Stimulated activated CD4-positive, alpha-beta T cell treated with anti-CD3 and anti-CD28 coated beads, TNF-alpha, amount 100 ng/mL, for 4 hours (primary cell): ENCODE measurements at places on chromosomes 16 and 17.

DNA sequence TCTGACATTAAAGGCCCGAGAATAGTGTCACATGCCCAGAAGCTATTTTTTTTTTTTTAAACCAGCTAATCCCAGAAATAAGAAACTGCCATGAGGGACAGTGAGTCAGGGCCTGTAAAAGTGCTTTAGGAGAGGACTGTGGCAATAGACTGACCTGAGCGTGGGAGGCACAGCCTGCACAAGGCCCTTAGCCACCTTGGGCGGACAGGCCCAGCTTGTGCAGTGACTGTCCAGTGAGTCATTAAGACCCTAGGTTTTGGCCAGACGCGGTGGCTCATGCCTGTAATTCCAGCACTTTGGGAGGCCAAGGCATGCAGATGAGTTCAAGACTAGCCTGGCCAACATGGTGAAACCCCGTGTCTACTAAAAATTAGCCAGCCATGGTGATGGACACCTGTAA, 343.0 kb upstream of the ZFHX3 start:
- DNase-seq, result no peak

DNA sequence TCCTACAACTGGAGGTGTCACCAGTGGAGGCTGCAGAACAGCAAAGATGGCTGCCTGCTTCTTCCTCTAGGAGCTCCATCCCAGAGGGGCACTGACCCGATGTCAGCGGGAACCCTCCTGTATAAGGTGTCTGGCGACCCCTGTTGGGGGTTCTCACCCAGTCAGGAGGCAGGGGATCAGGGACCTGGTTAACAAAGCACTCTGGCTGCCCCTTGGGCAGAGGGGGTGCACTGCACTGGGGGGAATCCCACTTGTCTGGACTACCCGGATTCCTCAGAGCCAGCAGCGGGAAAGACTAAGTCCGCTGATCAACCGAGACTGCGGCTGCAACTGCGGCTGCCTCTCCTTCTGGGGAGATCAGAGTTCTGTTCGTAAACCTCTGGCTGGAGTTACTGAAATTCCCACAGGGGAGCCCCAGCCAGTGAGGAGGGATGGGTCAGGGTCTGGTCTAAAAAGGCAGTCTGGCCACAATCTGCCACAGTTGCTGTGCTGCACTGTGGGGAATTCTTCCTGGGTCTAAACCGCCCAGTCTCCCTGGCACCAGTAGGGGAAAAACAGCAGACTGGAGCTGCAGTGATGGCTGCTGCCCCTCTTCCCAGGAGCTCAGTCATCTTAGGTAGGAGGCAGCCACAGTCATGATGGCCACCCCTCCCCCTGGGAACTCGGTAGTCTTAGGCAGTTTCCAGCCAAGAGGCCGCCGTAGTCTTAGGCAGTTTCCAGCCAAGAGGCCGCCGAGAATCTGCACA, 213.4 kb downstream of the CYB561 start:
- DNase-seq, result no peak

DNA sequence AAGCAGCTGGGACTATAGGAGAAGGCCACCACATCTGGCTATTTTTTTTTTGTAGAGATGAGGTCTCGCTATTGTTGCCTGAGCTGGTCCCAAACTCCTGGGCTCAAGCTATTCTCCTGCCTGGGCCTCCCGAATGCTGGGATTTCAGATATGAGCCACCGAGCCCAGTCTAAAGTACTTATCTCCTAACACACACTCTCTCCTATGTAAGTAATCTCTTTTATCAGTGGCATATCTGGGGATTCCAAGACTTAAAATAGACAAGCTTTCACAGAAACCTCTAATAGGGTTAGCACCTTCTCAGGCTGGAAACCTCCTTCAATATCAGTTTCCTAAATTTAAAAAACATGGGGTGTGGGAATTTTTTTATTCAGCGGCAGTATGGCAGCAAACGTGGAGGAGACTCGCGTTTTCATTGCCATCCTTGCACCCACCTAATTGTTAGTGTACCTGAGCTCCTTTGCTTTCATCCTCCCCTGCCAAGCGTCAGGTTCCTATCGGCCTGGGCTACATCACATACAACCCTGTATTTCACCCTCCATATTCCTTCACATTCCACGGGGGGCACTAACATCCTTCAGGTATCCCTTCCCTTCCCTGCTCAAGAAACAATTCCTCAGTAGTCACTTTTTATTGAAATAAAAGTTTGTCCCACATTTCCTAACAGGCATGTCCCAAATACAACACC, 1.1 kb downstream of the EZH1 start:
- no peak for DNase-seq

DNA sequence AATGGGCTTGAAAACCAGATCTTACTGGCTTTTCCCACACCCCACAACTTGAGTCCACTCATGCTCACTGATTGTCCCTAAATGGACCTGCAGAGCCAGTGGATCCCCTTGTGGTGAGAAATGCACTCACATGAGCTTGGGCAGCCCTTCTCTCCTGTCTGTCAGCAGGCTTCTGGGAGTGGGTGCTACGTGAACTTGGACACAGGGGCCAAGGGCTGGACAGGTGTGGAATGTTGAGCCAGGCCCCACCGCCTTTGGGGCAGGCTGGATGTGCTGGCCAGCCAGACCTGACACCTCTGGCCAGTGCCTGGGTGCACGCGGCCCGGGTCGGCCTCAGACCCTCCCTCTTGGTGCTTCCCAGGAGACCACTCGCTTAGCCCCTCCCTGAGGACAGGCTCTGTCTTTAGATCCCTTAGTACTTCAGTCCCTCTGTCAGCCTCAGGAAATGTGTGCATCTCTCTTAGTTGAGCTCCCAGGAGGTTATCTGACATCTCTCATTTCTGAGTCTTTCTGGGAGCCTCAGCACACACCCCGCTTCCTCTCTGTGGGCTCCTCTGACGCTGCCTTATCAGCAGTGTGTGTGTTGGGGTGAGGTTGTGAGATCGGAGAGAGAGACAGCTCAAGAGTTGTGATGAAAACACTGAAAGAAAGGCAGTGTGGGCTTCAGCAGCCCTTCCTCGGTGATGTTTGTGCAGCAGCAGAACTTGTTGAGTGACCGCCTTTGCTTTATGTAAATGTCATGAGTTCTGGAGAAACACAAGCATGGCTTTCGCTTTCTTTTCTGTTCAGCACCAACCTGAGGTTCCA, 117.0 kb downstream of the RAB11FIP4 start:
- no peak for DNase-seq

GRCh38 chr16:89361751-89362539, 128.4 kb downstream of the ANKRD11 start:
- no peak for DNase-seq

- DNase-seq, result no peak
Observed at GRCh38 chr17:18006495-18007239, 32.3 kb downstream of the ATPAF2 start.

DNA sequence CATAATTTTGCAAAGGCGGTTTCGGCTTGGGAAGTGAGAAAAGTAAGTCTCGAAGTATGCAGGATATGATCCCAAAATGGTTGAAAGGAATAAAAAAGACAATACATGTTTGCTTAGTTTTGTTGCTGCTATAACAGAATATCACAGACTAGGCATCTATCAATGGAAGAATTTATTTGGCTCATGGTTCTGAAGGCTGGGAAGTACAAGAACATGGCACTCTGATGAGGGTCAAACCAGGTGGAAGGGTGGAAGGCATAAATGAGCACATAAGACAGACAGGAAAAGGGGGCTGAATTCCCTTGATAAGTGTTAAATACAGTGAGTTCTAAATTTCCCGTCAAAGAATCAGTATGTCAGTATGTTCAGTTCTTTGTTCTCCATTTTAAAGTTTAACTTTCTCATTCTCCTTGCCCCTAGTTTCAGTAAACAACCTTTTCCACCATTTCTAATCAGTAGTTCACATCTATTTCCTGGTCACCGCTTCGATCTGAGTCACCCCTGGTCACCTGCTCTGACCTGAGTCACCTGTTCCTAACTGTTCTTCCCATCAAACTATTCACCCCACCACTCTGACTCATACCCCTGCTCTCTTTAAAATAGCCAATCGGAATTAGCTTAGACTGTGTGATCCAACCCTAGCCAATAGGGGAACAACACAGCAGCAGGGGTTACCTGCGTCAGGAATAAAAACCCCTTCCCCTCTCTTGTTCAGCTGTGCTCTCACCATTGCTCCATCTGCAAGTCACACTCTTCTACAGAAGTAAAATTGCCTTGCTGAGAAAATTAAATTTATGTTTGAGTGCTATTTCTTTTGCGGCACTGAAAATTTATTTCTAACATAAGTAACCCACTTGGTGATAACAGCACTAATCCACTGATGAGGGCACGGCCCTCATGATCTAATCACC, 240.8 kb downstream of the STX8 start:
- DNase-seq, result no peak

DNA sequence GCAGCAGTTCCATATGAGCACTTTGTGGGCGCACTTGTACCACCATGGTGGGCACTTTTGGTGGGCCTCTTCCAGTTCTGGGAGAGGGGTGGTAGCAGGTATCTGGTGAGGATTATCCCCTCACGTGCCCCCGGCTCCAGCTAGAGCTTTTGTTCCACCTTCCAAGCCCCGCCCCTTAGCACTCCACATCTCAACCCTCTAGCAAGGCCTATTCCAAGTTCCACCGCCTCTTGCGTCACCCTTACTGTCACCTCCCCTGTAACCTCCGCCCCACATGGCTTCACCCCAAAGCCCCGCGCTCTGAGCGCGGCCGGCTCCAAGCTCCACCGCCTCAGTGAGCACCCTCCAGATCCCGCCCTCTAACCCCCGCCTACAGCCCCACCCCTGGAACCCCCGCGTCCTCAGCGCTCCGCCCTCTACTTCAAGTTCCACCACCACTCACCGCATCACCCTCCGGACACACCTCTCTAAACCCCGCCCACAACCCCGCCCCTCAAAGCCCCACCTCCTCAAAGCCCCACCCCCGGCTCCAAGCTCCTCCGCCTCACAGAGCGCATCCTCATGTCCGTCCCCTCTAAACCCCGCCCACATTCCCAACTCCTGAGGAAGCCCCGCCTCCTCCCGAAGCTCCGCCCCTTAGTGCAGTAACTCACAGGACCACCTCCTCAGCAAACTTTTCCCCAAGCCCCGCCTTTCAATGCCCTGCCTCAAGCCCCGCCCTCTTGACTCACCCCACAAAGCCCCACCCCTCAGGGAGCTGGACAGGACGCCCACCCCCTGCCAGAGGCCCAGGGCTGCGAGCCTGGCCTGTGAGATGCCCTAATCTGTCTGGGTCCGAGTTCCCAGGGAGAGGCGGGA, 11.1 kb downstream of the SCN4A start:
- DNase-seq, result no peak

GRCh38 chr17:40791111-40791510, 8.6 kb downstream of the KRT28 start:
- no peak for DNase-seq

- no peak for DNase-seq
Observed at GRCh38 chr16:75761108-75761507, 34.8 kb upstream of the CPHXL start.

DNA sequence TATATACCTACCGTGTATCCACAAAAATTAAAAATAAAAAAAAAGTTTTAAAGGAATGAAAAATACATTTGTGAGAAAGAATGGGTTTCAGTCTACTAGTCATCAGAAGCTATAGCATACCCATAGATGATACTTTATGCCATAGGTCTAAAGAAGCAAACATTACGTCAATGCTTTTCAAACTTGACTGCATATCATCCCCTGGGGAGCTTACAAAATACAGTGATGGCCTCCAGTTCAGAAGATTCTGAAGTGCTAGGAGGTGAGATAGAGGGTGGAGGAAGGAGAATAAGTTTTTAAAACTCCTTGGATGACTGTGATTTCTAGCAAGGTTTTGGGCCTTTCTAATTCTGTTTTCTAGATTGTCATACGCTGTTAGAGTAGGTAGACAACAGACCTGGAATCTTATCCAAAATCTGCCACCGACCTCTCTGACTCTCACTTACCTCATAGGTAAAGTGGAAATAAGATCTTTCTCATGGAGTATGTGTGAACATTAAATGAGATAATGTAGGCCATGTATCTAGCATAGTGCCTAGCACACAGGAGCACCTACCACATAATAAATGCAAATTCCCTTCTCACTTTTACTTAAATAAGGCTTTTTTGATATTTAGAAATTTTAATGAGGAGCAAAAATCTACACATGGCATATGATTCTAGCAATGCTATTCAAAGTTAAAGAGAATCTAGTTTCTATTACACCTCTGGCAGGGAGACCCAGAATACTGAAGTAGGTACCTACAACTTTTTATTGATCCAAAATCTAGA, 12.4 kb downstream of the MMD start:
- no peak for DNase-seq

- DNase-seq, result no peak
Observed at GRCh38 chr17:65554553-65555223, 6.8 kb downstream of the AXIN2 start.

DNA sequence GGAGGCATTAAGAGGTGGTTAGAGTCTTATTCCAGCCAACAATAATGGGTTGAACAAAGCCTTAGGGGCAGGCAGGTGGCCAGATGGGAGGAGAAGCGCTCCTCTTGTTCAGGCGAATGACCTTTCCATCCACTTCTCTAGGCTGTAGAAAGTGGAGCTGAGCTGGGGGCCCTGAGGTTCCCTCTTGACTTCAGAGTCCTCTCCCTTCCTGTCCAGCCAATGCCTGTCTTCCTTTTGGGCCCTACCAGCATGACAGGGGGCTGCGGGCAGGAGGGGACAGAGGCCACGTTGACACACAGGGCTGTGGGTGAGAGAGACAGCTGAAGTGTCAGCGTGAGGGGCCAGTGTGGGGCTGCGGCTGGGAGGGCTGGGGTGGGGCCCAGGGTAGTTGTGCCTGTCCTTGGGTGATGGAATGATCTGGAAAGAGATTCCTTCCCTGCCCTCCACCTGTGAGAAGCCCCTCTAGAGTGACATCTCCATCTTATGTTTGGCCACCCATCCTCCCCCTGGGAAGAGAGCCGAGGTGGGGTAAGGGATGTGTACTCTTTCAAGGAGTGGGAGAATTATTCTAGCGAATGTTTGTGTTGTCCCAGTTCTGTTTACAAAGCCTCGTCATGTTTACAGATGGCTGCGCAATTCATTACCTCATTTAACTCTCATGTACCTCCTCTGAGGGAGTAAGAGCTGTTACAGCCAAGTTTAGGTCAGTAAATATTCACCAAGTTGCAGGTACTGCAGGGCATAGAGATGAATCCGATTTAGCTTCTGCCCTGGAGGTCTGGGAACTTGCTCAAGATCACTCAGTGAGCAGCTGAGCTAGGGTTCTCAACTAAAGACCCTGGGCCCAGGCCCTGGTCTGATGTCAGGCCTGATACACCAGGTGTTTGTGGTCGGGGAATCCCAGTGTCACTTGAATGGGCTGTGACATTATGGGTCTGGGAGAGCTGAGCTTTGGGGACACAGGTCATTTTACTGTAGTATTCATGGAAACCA, 3.3 kb downstream of the ERBB2 start:
- DNase-seq, result no peak

GRCh38 chr16:49019081-49019633, 262.5 kb downstream of the CBLN1 start:
- DNase-seq, result no peak

GRCh38 chr16:794853-795466, 5.6 kb downstream of the GNG13 start:
- DNase-seq, result no peak
